GM23248 (cell line): ENCODE measurements at places on chromosomes 5 and 9.
A peak's percentile ranks its signal among the peaks of the same experiment; 100 is the strongest.

GRCh38 chr5:145965804-145966203 is 29.4 kb downstream of the SH3RF2 start:
- DNase-seq = no peak

DNA sequence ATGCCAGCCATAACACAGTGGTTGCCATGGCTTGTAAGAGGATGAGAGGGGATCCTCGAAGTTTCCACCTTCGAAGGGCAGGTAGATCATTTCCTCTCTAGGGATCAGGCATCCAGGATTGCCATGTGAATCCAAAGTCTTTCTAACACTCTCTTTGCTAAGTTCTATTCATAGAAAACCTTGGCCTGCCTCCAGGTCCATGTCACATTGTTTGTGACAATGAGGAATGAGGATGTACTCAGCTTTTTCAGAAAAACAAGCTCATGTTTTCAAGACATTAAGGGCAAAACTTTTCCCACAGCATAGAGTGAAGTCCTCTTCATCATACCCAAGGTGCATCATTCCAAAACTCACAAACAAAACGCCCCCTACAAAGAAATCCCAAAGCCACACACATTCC is 19.6 kb downstream of the ESM1 start:
- DNase-seq = no peak

DNA sequence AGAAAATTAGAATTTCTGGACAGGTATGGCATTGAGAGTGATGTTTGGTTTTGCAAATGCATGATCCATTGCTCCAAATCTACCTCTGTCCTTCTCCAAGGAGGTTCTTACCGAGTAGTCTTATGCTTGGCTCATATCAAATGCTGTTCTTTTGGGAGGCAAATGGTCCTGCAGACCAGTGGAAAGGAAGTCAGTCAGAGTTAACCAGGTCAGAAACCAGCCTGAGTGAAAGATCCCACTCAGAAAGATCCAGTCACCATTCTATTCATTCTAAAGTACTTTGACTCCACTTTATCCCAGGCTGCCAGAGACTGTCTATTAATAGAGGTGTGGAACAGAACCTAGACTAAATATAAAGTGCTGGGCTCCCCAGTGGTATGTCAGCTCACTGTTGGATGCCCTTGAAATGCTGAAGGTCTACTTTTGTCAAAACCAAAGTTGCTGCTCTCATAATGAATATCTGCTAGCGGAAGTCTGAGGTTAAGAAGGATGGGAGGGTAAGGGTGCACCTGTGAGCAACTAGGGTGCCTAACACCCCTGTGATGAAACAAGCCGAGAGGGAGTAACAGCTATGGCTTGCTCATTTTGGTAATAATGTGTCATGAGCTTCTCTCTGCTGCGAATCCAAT is 302.2 kb downstream of the ZNF608 start:
- DNase-seq = no peak

DNA sequence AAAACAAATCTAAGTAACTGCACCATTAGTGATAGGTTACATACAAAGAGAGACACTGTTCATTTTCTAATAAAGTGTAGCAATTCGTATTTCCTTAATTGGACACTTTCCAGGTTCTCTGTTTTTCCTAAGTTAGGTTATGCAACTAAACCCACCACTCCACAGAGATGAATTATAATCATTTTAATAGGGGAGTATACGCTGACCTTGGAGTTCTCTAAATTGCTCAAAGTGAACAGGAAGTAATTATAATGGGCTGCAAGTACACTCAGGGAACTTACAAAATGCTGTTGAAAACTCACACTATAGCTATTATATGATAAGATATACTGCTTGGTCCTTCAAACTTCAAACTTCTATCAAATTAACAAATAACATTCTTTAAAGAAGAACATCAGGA is 18.2 kb upstream of the ADCY2 start:
- DNase-seq = no peak

- DNase-seq = peak; percentile 52
Observed at GRCh38 chr5:177304392-177305119, 957 bp downstream of the PRELID1 start.

GRCh38 chr5:55294935-55295334 is 12.6 kb downstream of the DHX29 start:
- no peak for DNase-seq

DNA sequence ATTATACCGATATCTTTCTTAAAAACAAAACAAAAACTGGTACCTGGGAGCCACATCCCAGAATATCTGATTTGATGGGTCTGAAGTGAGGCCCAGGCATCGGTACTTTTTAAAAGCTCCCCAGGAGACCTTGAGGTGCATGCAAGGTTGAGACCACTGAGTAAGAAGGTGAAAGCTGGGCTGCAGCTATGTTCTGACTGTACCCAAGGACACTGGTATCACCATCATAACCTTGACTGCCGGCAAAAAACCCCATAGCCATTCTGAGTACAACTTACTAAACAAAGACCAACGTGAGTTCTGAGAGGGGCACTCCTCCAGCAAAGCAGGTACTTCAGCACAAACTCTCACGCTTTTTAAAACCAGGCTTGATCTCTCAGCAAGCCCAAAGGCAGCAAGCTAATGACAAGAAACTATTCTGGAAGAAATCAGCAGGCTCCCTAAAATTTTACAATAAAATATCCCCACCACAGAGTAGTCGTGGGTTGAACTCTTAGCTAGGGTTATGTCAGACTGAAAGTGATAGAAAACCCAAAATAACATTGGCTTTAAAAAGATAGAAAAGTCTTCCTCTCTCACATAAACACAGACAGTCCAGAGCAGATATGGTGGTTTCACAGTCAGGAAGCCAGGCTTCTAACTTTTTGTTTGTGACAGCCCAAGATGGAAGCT is 263.9 kb downstream of the SAXO1 start:
- no peak for DNase-seq
